Vagina (tissue), 2 donors: ENCODE measurements at places on chromosomes 5 and 9.

DNA sequence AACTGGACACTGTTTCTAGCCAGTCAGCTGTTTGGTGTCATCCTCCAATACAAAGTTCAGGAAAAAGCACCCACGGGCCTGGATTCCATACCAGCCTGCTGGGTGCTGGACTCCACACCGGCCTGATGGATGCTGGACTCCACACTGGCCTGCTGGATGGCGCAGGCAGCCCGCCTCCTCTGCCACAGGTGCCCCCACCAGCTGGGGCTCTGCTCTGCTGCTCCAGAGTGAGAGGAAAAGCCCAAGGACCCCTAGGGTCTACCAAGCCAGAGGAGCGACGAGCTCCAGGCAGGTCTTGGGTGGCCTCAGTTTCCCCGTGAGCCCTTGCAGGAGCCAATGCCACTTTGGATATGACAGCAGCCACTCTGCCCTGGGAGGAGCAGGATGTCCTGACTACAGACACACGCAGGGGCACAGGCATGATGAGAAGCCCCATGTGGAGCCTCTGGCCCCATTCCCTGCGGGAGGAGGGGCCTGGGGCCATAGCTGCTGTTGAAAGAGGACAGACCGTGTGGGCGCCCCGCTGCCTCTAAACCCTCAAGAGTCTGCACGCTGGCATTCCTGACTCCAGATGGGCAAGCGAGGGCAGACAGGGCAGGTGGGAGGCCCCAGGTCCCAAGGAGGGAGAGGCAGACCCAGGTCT, 141.6 kb downstream of the OLFM1 start:
- no peak overlapping the region for H3K27ac ChIP-seq
- DNase-seq: no peak
- no peaks in the 10 kb centered on the region for H3K36me3 ChIP-seq
- H3K27me3 ChIP-seq: no peaks in the 10 kb centered on the region
- no peak overlapping the region for H3K4me3 ChIP-seq
- H3K4me1 ChIP-seq: no peaks in the 10 kb centered on the region

GRCh38 chr5:107979291-107979690, 308.6 kb upstream of the EFNA5 start:
- H3K36me3 ChIP-seq: no peaks in the 10 kb centered on the region
- no peak overlapping the region for H3K4me3 ChIP-seq
- H3K4me1 ChIP-seq: no peaks in the 10 kb centered on the region
- H3K27ac ChIP-seq: no peak overlapping the region

- H3K27ac ChIP-seq: no peak overlapping the region
- peaks cover 44% of the 10 kb centered on the region for H3K36me3 ChIP-seq
- DNase-seq: no peak
- no peak overlapping the region for H3K4me3 ChIP-seq
- H3K27me3 ChIP-seq: no peaks in the 10 kb centered on the region
These were observed 115.8 kb downstream of the COL5A1 start for GRCh38 chr9:134757216-134757975.

DNA sequence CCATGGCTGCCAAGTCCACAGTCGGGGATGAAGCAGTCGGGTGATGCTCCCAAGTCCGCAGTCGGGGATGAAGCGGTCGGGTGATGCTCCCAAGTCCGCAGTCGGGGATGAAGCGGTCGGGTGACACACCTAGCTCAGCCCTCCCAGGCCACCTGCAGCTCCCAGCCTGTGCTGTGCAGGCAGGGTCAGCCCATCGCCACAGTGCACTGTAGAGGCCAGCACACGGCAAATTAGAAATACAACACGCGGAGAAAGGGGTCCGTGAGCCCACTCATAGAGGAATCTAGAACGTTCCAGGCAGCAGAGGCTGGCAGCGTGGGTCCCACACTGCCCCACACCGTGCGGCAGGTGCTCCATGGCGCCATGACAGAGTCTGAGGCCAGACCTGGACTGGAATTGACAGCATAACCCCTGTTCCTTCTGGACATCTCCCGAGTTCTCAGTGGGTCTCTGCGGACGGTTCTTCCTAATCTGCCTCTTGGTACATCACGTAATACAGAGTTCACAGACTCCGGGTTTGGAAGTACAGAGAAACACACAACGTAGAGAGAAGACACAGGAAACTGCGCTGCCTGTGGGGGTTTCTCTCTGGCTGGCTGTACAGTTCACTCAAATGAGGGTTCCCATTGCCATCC, 7.7 kb upstream of the EXOC3 start:
- no peaks in the 10 kb centered on the region for H3K36me3 ChIP-seq
- peaks cover 7% of the 10 kb centered on the region for H3K4me1 ChIP-seq
- H3K4me3 ChIP-seq: no peak overlapping the region
- no peaks in the 10 kb centered on the region for H3K27me3 ChIP-seq
- DNase-seq: no peak

DNA sequence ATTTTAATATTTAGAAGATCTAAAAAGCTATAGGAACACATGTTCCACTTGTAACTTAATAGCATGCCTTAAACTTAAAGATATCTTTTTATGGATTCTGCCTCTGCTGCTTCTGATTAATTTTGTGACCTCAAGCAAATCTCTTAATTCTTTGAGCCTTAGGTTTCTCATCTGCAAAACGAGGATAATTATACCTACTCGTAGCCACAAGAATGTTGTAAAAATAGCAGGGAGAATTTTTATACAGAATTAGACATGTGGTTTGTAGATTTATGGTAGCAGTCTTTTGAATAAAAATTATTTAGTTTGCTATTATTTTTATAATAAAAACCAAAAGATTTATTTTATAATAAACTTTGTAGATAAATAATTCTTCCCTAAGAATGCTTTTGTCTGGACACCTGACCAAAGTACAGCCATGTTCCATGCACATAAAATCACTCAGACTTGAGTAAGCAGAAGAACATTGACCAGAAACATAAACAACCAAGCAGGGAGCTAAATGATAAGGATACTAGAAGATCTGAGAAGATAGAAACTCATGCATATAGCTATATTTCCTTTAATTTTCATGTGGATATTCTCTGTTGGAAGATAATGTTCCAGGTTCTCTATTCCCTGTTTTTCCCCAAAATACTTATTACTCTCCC, 18.5 kb downstream of the C9orf85 start:
- H3K27me3 ChIP-seq: no peaks in the 10 kb centered on the region
- no peak overlapping the region for H3K4me3 ChIP-seq
- H3K27ac ChIP-seq: no peak overlapping the region
- no peaks in the 10 kb centered on the region for H3K36me3 ChIP-seq
- DNase-seq: no peak

DNA sequence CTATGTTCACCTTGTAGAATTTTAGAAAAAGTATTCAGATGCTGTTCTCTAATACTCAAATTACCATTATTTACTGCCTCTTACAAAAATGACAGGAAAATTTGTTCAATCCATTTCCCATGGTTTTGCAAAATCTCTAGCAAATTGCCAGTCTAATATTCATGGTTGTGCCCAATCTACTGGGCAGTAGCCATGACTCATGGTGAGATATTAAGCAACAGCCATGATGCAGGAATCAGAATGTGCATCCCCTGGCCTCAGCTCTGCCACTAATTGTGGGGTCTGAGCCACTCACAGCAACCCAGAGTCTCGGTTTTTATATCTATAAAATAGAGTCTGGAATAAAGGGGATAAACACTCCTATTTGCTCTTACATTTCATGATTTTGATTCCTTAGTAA, 353.6 kb downstream of the DEPDC1B start:
- H3K4me1 ChIP-seq: no peaks in the 10 kb centered on the region
- DNase-seq: no peak
- no peak overlapping the region for H3K4me3 ChIP-seq
- H3K27me3 ChIP-seq: no peaks in the 10 kb centered on the region

GRCh38 chr9:4750023-4750673, 9.1 kb upstream of the AK3 start:
- DNase-seq: no peak
- no peaks in the 10 kb centered on the region for H3K36me3 ChIP-seq
- H3K4me1 ChIP-seq: no peaks in the 10 kb centered on the region
- H3K27ac ChIP-seq: no peak overlapping the region
- no peak overlapping the region for H3K4me3 ChIP-seq
- H3K27me3 ChIP-seq: no peaks in the 10 kb centered on the region

DNA sequence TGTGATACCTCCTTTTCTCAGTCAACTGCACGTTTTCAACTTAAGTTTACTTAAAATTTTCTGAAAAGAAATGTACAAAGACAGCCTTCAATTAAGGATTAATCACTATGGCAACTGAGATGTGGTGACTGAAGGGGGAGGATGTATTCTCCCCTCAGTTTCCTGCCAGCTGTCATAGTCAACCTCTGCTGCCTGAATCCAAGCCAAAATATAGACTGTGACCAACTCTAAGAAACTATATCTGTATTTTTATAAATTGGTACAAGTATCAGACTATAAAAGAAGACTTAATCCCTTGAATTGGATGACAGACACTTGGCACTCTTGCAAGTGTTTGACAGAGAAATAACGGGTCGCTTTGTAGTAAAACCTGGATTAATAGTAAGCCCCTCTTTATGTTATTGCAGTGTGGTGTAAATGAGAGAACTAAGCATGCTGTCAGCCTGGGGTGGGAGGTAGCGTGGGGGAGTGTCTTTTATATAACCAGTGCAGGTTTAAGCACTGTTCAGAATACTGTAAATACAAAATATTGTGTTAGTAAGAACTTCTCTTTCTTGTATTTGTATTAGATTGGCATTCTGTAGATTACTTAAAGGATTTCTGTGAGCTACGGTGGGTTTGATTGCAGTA, 106.4 kb downstream of the ERCC6L2 start:
- no peaks in the 10 kb centered on the region for H3K27me3 ChIP-seq
- H3K4me1 ChIP-seq: no peaks in the 10 kb centered on the region
- no peaks in the 10 kb centered on the region for H3K36me3 ChIP-seq
- no peak overlapping the region for H3K27ac ChIP-seq

- DNase-seq: no peak
- no peaks in the 10 kb centered on the region for H3K27me3 ChIP-seq
- peaks cover 19% of the 10 kb centered on the region for H3K36me3 ChIP-seq
- H3K27ac ChIP-seq: no peak overlapping the region
These were observed 93.6 kb downstream of the NR3C1 start for GRCh38 chr5:143309661-143310431.

DNA sequence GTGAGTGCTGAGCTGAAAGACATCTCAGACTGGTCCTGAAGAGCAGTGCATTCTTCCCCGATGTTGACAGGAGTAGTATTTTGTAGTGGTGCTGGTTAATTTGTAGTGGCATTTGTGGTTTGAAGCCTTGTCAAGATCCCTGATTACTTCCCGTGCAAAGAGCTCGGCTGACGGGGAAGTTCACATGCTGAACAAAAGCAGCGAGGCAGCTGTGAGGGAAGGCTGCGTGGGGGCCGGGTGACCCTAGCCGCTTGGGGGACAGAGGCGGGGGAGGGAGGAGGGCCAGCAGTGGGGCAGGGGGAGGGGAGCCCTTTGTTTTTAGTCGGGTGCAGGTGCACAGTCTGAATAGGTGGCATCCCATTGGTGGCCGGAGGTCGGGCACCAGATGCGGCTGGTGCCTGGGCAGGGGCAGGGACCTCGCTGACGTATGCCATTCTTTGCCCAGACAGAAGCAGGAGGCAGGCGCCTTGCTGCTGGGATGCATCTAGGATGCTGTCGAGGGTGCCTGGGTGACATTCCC, 64.7 kb downstream of the CRB2 start:
- no peaks in the 10 kb centered on the region for H3K36me3 ChIP-seq
- no peaks in the 10 kb centered on the region for H3K27me3 ChIP-seq
- H3K4me3 ChIP-seq: no peak overlapping the region
- H3K27ac ChIP-seq: no peak overlapping the region

DNA sequence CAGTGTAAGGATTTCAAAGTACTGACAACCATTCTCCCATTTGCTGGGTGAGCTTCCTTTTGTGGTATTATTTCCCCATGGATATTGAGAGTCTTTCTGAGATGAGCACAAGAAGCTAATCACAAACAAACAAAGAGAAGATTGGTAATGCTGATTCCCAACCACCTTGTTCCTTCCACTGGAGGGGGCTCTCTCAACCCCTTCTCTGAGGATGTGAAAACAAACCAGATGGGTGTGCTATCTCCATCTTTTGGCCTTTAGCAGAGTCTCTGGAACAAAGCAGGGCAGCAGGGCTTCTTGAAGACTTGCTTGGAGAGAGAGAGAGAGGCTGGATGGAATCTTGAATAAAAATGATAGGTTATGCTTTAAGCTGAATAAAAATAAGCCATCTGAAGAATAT, 576.7 kb upstream of the ZNF462 start:
- H3K27me3 ChIP-seq: no peaks in the 10 kb centered on the region
- no peak overlapping the region for H3K27ac ChIP-seq
- no peak for DNase-seq
- H3K4me1 ChIP-seq: no peaks in the 10 kb centered on the region

- no peaks in the 10 kb centered on the region for H3K36me3 ChIP-seq
- no peak for DNase-seq
- H3K4me1 ChIP-seq: peaks cover 12% of the 10 kb centered on the region
- H3K27me3 ChIP-seq: no peaks in the 10 kb centered on the region
These were observed 1057.0 kb upstream of the DMAC1 start for GRCh38 chr9:8856396-8857067.

DNA sequence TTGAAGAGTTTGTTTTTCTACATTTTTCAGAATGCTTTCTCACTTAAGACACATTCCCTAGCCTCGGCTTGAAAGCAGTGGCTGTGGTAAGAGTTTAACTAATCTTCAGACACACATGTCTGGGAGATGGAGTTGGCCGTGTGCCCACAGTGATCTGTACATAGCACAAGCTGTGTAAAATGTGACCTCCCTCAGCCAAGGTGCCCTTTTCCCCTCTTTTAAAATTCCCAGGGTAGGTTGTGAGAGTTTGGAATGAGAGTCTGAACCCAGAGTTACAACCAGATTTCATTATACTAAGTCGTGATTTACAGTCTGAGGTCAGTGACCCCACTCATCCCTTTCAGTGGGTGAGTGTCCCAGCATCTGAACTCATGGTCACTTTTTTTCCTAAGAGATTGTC, 230.4 kb downstream of the DOCK8 start:
- H3K27me3 ChIP-seq: no peaks in the 10 kb centered on the region
- H3K4me1 ChIP-seq: peaks cover 11% of the 10 kb centered on the region

DNA sequence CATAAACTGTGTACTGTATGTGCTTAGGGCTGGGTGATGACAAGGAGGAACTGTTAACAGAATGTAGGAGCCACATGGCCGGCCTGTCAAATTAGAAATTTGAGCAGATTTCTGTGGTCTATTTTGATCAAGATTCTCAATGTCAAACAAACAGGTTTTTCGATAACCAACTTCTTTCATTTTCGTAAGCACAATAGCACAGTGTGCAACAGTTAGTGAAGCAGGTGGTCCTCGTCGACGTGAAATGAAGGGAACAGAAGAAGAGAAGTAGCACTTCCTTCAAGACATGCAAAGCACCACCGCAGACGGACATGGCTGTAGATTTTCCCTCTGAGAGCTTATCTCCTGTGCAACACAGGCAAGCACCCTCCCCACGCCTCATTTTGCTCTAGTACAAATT, 252.1 kb downstream of the CRB2 start:
- H3K4me3 ChIP-seq: no peak overlapping the region
- DNase-seq: no peak
- no peaks in the 10 kb centered on the region for H3K27me3 ChIP-seq

DNA sequence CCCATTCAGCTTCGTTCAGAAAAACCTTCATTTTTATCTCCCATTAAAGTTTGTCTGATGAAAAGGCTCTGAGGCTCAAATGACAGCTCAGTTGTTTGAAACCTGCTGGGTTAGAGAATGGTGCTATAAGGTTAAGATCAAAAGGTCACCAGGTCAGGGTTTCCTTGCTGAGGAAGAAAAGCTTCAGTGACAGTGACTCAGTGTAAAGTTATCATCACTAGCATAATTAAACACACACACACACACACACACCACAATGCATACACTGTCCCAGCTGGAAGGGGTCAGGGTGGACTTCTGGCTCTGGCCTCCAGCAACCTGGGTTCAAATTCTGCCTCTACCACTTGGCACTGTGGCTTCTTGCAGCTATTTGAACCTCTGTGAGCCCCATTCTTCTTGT, 281.1 kb downstream of the DOCK8 start:
- H3K27ac ChIP-seq: no peak overlapping the region
- H3K4me1 ChIP-seq: no peaks in the 10 kb centered on the region
- no peak for DNase-seq
- no peak overlapping the region for H3K4me3 ChIP-seq
- no peaks in the 10 kb centered on the region for H3K27me3 ChIP-seq
